Vagina (tissue), 2 donors: ENCODE measurements at places on chromosomes 2 and 18. TPM values are rescaled to one million over a fixed set of nuclear protein-coding genes. Genes with fewer than 3 reads are reported as not detected.

- H3K4me1 ChIP-seq: no peaks in the 10 kb centered on the region
- H3K36me3 ChIP-seq: no peaks in the 10 kb centered on the region
- H3K4me3 ChIP-seq: no peak overlapping the region
- H3K27me3 ChIP-seq: no peaks in the 10 kb centered on the region
- H3K27ac ChIP-seq: no peak overlapping the region
These were observed 443.9 kb downstream of the PID1 start for GRCh38 chr2:228827056-228827700.

DNA sequence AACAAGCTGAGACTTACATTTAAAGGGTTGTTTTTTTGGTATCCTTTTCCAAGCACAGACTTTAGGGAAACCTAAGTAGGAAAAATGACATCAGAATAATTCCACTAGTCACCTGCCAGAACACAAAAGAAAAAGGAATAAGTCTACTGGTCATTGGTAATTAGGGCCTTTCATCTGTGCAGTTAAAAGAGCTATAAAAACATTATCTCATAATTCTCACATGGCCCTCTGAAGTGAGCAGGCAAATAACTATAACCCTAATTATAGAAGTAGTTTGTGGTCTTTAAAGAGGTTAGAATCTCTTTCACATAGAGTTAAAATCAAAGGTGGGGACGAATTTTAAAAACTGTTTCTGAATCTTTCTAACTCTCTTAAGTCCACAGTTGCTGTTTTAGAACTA is 111.1 kb upstream of the B3GNT2 start:
- no peaks in the 10 kb centered on the region for H3K27me3 ChIP-seq
- no peaks in the 10 kb centered on the region for H3K36me3 ChIP-seq
- no peak overlapping the region for H3K27ac ChIP-seq

DNA sequence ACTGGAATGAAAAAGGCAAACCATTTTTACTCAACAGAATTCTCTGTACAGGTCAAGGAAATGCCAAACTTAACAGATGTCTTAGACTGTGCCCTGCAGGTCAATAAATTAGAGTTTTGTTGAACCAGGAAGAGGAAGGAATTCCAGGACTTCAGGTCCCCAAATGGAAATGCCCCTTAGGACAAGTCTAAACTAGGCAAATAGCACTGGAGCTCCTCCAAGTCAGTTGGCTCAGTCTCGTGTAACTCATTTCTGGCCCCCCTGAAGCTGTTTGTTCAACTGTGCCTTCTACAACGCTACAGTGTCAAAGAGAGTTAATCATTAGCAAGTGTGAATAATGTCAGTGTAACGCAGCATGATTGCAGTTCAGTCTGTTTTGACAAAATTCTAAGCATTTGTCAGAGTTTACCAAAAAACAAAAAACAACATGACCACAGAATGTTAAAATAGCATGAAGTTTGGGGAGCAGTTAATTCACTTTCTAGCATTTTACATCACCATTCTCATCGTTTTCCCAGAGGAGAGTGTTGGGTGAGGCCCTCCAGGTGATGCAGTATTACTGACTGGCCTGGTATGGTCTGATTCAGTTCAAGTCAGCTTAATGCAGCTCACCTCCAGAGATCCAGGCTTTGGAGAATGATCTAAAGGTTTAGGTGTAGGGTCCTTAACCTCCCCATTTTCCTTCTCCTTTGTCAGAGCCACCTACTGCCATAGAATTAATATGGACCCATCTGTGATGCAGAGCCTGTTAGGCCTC is 108.1 kb downstream of the AQP4 start:
- no peak overlapping the region for H3K27ac ChIP-seq
- H3K36me3 ChIP-seq: no peaks in the 10 kb centered on the region
- no peak overlapping the region for H3K4me3 ChIP-seq
- no peaks in the 10 kb centered on the region for H3K27me3 ChIP-seq
- no peaks in the 10 kb centered on the region for H3K4me1 ChIP-seq

GRCh38 chr2:175012516-175012915 is 7.3 kb upstream of the CHN1 start:
- no peaks in the 10 kb centered on the region for H3K4me1 ChIP-seq
- no peak overlapping the region for H3K4me3 ChIP-seq
- no peaks in the 10 kb centered on the region for H3K36me3 ChIP-seq
- no peak overlapping the region for H3K27ac ChIP-seq
- no peak for DNase-seq

DNA sequence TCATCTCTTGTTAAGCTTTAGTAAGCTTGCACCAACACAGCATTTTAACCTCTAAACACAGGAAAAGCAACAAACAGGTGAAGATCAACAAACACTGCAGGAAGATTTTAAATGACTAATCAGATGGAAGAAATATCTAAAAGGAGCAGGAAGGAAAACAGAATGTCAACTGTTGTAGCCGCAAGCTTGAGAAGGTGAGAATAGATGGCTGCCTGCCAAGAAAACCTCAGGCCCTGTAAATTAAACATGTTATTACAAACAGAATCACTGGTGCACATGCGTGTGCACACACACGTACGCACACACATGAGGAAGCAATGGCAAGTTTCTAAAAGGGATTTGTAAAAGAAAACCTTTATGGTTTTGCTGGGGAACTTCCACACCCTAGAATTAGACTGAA is 257.8 kb upstream of the GALNT5 start:
- H3K4me3 ChIP-seq: no peak overlapping the region
- no peaks in the 10 kb centered on the region for H3K4me1 ChIP-seq
- DNase-seq: no peak
- H3K36me3 ChIP-seq: no peaks in the 10 kb centered on the region
- H3K27me3 ChIP-seq: no peaks in the 10 kb centered on the region
- no peak overlapping the region for H3K27ac ChIP-seq

DNA sequence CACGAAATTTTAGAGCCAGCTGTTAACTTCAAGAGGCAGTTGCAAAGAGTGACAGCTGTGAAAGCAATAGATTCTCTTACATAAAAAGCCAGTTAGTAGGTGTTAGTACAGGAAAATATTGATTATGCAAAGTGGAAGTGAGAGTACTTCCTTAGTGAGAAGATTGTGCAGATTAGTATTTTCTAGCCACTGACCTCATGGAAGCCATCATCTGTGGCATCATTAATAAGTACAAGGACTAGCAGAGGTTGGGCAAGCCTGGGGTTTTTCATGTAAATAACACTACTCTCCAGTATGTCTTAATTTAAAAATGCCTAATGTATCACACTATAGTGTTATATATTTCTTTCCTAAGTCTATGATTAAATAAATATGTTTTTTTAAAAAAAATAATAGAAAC is 166.2 kb upstream of the DTNA start:
- no peaks in the 10 kb centered on the region for H3K4me1 ChIP-seq
- H3K27me3 ChIP-seq: no peaks in the 10 kb centered on the region
- no peak overlapping the region for H3K4me3 ChIP-seq
- no peaks in the 10 kb centered on the region for H3K36me3 ChIP-seq

DNA sequence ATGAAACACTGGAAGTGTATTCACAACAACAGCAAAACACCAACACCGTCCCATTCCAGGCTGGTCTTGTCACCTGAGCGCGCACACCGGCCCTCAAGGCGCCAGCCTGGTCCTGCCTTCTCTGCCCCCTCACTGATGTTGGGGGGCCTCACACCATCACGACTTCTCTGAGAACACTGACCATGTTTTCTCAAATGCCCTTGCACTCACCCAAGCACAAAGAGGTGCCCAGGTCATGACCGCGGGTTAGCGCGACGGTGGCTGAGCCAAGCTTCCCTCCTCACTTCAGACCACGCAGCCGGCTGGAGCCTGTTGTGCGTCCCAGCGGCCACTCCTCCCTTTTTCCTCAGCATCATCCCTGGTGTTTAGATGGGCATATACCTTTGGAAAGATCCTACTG is 101.3 kb upstream of the SALL3 start:
- H3K27ac ChIP-seq: no peak overlapping the region
- no peak overlapping the region for H3K4me3 ChIP-seq
- no peaks in the 10 kb centered on the region for H3K4me1 ChIP-seq

Gene SLC4A5
- total RNA-seq: 4.4 TPM

DNA sequence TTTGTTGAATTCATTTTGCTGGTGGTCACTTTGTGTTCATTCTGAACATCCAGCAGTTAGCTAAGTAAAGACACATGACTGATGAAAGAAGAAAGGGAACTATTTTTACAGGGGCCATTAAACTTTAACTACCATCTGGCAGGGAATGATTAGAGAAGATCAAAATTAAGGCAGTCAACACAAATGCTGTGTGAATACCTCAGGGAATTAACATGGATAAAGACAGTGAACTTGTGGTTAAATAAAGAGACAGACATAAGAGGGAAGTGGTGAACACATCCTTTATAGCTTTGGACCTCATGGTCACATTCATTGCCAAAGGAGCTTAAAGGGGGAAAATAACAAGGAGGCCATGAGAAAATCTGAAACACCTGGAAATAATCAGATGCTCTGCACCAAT is 52.6 kb upstream of the ATP5MC3 start:
- H3K27ac ChIP-seq: no peak overlapping the region
- no peaks in the 10 kb centered on the region for H3K36me3 ChIP-seq
- no peak for DNase-seq

DNA sequence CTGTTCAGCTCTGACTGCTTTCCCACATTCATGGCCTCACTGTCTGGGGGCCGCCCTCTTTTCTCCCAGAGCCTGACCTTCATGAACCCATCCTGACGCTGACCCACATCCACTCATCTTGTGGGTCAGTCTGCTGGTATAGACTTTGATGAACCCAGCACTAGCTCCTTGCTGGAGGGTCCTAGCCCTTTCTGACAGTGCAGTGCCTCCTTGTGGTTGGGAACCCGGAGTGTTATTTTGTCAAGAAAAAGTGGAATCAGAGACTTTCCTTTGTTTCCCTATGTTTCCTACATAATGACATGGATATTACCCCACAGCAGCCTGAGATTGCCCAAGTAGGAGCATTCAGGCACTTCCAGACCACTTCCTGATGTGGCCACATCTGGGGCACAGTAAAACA is 19.3 kb upstream of the OSR1 start:
- H3K27ac ChIP-seq: no peak overlapping the region
- DNase-seq: no peak
- no peaks in the 10 kb centered on the region for H3K4me1 ChIP-seq
- no peak overlapping the region for H3K4me3 ChIP-seq

- no peaks in the 10 kb centered on the region for H3K27me3 ChIP-seq
- DNase-seq: no peak
- H3K27ac ChIP-seq: no peak overlapping the region
- H3K36me3 ChIP-seq: no peaks in the 10 kb centered on the region
- H3K4me1 ChIP-seq: no peaks in the 10 kb centered on the region
These were observed 112.0 kb upstream of the RMDN2 start for GRCh38 chr2:37812941-37813730.

Gene TRPM8
- total RNA-seq: not detected

DNA sequence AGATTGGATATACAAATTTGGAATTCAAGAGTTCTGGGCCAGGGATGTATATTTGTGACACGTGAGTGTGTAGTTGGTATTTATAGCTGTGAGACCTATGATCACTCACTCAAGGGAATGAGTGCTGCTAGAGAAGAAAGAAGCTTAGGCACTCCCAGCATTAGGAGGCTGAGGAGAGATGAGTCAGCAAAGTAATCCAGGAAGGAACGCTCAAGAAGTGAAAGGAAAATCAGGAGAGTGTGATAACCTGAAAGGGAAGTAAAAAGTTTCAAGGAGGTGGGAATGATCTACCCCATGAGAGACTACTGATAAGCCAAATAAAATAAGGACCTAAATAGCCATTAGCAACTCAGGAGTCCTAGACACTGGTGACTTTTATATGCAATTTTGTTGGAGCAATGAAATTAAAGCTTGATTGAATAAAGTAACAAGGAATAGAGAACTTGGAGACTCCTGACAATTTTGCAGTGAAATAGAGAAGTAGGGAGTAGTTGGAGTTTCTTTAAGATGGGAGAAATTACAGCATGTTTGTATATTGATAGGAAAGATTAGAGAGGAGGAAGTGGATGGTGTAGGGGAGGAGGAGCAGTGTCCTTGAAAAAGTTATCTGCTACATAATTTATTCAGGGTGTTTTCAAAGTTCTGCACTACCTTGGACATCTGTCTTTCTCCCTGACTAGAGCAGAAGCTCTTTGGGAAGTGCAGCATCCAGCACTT is 89.9 kb downstream of the UBE2E3 start:
- no peak for DNase-seq
- H3K36me3 ChIP-seq: no peaks in the 10 kb centered on the region
- H3K27me3 ChIP-seq: no peaks in the 10 kb centered on the region
- no peaks in the 10 kb centered on the region for H3K4me1 ChIP-seq
- no peak overlapping the region for H3K4me3 ChIP-seq
- H3K27ac ChIP-seq: no peak overlapping the region

GRCh38 chr2:96324721-96325040 is 436 bp upstream of the ITPRIPL1 start:
- H3K4me1 ChIP-seq: peaks cover 33% of the 10 kb centered on the region
- H3K4me3 ChIP-seq: peak overlapping the region; percentile 56
- H3K27me3 ChIP-seq: no peaks in the 10 kb centered on the region
- DNase-seq: no peak
- H3K36me3 ChIP-seq: no peaks in the 10 kb centered on the region

Gene MEP1B
- total RNA-seq: not detected

GRCh38 chr2:241149675-241149924 is 328 bp upstream of the PASK start:
- H3K27me3 ChIP-seq: no peaks in the 10 kb centered on the region
- peak overlapping the region; percentile 4 for H3K27ac ChIP-seq
- no peak for DNase-seq
- H3K4me1 ChIP-seq: peaks cover 27% of the 10 kb centered on the region

DNA sequence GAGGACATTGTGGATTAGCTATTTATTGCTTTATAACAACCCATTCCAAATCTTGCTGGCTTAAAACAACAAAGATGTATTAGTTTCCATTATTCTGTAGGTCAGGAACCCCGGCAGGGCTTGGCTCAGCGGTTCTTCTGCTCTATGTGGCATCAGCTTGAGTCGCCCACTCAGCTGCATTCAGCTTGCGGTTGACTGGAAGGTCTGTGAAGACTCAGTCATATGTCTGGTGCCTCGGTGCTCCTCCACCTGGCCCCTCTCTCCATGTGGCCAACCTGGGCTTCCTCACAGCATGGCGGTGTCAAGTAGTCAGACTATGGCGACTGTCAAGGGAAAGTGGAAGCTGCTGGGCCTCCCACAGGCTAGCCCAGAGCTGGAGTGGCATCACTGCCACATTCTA is 48.6 kb downstream of the EMILIN2 start:
- no peaks in the 10 kb centered on the region for H3K36me3 ChIP-seq
- H3K27me3 ChIP-seq: no peaks in the 10 kb centered on the region
- DNase-seq: no peak
- H3K4me1 ChIP-seq: peaks cover 14% of the 10 kb centered on the region
- no peak overlapping the region for H3K4me3 ChIP-seq

Gene SIGLEC15
- total RNA-seq: not detected

GRCh38 chr2:141946016-141946415 is 184.8 kb downstream of the LRP1B start:
- no peak for DNase-seq
- no peaks in the 10 kb centered on the region for H3K27me3 ChIP-seq
- no peaks in the 10 kb centered on the region for H3K36me3 ChIP-seq
- H3K27ac ChIP-seq: no peak overlapping the region
- no peaks in the 10 kb centered on the region for H3K4me1 ChIP-seq

- H3K4me3 ChIP-seq: no peak overlapping the region
- no peaks in the 10 kb centered on the region for H3K27me3 ChIP-seq
- H3K4me1 ChIP-seq: peaks cover 89% of the 10 kb centered on the region
These were observed 71.5 kb downstream of the TMEM247 start for GRCh38 chr2:46550686-46551404.

GRCh38 chr18:80231151-80231550 is 16.2 kb downstream of the PARD6G start:
- no peaks in the 10 kb centered on the region for H3K36me3 ChIP-seq
- no peak overlapping the region for H3K4me3 ChIP-seq
- H3K4me1 ChIP-seq: peaks cover 34% of the 10 kb centered on the region

Gene CDK15
- not detected for total RNA-seq
